ENCODE measurements at places on chromosomes 3 and 15.

DNA sequence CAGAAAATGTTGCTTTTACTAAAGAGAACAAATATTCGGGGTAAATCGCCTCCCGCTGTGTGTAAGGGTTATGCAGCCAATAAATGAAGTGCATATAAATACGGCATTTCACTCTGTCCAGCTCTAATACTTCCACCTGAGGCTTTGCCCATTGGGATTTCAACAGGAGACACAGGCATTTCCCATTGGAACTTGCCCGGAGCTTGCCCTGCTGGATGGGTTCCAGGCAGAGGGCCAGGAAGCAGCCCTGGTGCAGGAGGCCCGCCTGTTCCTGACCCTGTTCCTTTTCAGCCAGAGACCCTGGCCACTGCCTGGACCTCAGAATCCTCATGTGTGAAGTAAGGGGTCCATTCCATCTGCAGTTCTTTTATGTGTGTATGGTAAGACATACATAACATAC lies 17.4 kb upstream of the CEMIP start:
- DNase-seq = no peak

GRCh38 chr15:72313881-72314280 lies 6.1 kb downstream of the CELF6 start:
- DNase-seq = no peak

DNA sequence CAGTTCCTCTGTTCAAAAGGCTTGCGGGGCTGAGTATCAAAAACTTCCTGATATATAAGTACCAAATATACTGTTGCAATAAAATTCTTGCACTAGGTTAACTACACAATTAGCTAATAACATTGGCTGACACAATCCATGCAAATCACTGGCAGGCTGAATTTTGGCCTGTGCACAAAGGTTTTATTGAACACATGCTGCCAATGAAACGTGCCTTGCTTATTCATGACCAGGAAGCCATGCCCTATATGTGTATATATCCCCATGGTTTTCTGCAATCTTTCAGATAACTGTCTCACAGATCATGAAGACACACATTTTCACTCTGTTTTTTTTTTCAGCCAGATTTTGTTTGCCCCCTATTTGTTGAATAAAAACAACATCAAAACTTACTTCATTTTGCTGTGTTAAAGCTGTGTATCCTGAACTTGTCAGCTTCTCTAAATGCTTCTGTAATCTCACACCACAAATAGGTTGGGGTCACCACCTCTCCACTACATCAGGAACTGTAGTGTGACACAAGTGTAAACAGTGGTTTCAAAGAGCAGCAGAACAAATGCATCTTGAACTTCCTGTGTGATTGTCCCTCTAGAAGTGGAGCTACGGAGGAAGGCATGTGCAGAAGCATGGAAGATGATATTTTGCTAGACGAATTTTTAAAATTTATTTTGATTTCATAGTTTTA lies 920.7 kb upstream of the NR2F2 start:
- DNase-seq = no peak

- no peak for DNase-seq
These were observed 69.8 kb downstream of the LSM3 start for GRCh38 chr3:14248477-14248848.

DNA sequence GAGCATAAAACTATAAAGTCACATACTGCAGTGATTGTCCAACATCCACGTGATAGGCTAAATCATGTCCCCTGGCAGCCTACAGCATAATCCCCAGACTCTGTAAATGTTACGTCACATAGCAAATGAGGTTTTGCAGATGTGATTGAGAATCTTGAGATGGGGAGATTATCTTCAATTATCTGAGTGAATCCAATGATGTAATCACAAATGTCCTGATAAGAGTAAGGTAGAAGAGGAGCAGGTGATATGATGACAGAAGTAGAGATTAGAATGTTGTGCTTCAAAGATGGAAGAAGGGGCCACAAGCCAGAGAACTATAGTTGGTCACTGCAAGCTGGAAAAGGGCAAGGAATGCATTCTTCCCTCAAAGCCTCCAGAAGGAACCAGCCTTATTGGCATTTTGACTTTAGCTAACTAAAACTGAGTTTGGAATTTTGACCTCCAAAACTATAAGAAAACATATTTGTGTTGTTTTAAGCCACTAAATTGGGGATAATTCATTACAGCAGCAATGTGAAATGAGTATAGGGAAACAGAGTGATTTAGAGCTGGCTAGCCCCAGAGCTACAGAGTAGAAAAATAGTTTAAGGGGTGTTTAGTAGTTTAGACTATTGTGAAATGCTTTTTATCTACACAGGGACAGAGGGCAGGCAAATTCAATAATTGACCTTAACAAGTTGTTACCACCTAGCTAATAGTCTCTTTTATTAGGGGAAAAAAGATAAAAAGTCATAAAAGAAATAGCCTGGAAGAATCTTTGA lies 15.2 kb downstream of the SLC2A2 start:
- DNase-seq = no peak

- DNase-seq = no peak
These were observed 76.2 kb downstream of the MRPL46 start for GRCh38 chr15:88391006-88391405.

GRCh38 chr3:4719046-4719501 lies 225.9 kb downstream of the ITPR1 start:
- DNase-seq = no peak
